Stimulated activated CD8-positive, alpha-beta memory T cell treated with anti-CD3 and anti-CD28 coated beads, Interleukin-15, amount 100 ng/mL, for 1 hour (primary cell): ENCODE measurements at places on chromosomes 6 and 20.

- DNase-seq, result no peak
Observed at GRCh38 chr6:98636941-98637340, 197.4 kb upstream of the POU3F2 start.

GRCh38 chr6:112934433-112935327 is 587.5 kb downstream of the RFPL4B start:
- no peak for DNase-seq

DNA sequence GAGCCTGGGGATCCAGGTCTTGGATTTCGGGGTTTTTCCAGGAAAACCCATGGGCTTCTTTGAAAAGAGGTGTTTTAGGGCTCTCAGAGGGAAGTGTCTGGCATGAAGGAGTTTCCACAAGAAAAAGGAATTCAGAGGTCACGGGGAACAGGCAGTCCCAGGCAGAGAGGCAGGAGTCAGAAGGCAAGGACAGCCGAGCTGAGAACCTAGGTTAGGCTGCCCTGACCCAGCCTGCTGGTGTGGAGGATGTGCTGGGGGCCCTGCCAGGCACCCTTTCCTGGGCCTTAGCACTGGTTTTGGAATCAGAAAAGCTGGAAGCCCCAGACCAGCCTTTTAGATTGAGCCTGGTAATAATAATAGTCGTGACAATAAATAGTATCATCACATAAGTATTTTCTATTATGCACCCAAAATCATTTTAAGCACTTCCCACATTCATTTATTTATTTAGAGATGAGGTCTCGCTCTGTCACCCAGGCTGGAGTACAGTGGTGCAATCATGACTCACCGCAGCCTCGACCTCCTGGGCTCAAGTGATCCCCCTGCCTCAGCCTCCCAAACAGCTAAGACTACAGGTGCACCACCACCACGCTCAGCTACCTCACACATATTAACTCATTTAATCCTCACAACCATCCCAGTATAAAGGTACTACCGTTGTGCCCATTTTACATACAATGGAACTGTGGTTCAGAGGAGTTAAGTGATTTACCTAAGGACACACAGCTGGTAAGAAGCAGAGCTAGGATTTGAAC is 19.9 kb downstream of the TGM2 start:
- DNase-seq, result no peak

GRCh38 chr6:154353626-154354025 is 3.0 kb downstream of the IPCEF1 start:
- no peak for DNase-seq

GRCh38 chr20:43940518-43941225 is 26.0 kb downstream of the TOX2 start:
- DNase-seq, result no peak

GRCh38 chr6:75397656-75398465 is 95.7 kb downstream of the FILIP1 start:
- DNase-seq, result no peak

GRCh38 chr20:53901064-53901463 is 169.3 kb downstream of the BCAS1 start:
- DNase-seq, result no peak
